ENCODE measurements at places on chromosomes 1 and 21.

DNA sequence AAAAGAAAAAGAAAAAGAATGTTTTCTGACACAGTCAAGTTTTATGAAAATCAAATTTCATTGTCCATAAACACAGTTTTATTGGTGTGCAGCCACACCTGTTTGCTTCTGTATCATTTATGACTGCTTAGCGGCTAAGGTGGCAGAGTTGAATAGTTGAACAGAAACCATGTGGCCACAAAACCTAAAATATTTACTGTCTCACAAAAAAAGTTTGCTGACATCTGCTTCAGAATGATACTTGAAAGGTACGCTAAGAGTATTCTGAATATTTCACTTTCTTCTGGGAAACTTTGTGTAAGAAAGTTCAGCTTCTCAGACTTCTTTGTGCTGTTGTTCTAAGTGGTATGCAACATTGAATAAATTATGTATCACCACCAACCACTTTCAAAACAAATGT lies 6.2 kb downstream of the KCNK1 start:
- DNase-seq: no peak

DNA sequence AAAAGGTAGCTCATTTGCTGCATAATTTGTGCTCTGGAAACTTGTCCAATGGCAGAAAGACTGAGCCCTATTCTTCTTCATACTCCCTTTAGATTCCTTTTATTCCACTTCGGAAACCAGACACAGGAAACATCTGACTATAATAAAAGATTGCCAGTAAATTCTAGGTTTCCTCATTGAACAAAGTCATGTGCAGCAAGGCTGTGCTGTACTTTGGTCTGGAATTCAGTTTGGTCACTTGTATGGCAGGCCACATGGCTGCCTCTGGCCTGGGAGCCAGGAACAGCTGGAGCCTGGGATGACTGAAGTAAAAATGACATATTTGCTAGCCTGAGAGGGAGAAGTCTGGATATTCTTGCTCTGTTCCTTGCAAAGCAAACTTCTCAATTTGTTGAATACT lies 79.6 kb downstream of the ST3GAL3 start:
- no peak for DNase-seq

DNA sequence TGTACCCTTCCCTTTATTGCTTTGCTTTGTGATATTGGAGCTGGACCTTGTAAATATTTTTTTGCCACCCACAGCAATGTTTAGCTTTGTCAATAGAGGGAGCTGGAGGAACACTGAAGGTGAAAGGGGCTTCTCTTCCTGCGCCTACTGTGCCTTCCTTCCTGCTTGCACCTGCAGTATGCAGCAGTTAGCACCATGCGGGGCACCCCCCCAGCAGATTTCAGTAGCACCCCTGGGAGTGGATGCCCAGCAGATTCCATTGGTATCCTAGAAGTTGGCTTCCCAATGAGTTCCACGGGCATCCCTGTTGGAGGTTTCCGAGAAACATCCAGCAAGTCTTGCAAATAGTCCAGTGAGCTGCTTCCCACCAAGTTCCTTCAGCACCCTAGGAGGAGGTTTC lies 25.6 kb downstream of the S100A10 start:
- DNase-seq: peak; percentile 75

DNA sequence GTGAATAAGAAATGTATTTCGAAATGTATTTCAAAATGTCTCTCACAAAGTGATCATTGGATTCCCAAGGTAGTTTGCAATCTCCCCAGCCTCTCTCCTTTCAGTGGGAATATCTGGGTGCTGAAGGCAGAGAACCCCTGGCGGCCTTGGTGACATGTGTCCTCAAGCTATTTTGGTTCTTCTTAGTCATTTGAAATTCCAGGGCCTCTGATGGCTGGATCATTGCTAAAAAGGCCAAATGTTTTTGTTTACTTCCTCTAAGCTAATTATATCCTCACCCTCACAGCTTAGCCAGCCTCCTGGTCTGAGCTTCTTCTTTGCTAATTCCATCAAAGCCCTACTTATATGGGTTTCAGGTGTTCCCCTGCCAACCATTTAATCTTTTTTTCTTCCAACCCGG lies 71.2 kb downstream of the LRRC40 start:
- no peak for DNase-seq

DNA sequence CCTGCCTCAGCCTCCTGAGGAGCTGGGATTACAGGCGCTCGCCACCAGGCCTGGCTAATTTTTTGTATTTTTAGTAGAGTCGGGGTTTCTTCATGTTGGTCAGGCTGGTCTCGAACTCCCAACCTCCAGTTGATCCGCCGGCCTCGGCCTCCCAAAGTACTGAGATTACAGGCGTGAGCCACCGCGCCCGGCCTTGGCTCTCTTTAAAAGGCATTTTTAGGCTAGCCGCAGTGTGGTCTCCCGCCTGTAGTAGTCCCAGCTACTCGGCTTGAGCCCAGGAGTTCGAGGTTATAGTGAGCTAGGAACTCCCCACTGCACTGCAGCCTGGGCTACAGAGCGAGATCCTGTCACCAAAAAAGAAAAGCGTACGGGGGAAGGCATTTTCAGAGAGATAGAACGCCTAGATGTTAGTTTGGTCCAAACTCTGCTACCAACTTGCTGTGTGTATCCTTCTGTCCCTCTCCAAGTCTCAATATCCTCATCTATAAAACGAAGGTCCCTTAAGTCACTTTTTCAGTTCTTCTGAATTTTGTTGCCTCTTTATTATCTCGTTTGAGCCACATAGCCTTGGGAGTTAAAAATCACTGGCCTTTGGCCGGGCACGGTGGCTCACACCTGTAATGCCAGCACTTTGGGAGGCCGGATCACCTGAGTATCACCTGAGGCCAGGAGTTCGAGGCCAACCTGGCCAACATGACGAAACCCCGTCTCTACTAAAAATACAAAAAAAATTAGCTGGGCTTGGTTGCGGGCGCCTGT lies 734 bp downstream of the MED18 start:
- no peak for DNase-seq

DNA sequence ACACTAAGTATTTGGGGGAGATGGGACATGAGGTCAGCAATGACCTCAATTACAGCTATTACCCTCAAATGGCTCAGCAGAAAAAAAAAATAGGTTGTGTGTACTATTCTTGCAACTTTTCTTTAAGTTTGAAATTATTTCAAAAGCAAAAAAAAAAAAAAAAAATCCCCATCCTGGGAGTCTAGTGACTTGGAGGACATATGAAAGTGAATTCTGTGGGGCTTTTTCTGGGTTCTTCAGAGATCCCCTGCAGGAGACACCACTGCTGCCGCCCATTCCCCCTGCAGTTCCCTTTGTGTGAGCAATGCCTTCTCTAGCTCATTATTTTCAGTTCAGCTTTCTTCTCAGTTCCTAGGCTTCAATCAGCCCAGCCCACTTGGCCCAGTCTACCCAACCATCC lies 16.7 kb downstream of the HSD11B1 start:
- DNase-seq: no peak

- DNase-seq: no peak
These were observed 817.9 kb downstream of the PLA2G4A start for GRCh38 chr1:187646536-187647107.

DNA sequence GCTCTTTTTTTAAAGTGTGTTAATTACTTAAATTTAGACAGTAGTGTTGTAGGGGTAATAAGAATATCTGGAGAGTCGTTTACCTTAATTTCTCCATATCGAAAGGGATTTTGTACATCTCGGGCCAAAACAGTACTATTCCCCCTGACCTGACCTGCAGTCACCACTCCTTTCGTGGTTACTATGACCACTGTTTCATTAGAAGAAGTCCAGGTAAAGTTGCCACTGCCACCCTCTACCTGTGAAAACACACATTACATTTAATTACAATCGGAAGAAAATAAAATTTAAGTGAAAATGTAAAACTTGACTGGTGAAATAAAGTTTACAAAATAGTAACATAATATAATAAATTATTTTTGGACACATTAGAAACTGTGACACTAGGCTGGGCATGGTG lies 37.2 kb downstream of the NUP210L start:
- no peak for DNase-seq

DNA sequence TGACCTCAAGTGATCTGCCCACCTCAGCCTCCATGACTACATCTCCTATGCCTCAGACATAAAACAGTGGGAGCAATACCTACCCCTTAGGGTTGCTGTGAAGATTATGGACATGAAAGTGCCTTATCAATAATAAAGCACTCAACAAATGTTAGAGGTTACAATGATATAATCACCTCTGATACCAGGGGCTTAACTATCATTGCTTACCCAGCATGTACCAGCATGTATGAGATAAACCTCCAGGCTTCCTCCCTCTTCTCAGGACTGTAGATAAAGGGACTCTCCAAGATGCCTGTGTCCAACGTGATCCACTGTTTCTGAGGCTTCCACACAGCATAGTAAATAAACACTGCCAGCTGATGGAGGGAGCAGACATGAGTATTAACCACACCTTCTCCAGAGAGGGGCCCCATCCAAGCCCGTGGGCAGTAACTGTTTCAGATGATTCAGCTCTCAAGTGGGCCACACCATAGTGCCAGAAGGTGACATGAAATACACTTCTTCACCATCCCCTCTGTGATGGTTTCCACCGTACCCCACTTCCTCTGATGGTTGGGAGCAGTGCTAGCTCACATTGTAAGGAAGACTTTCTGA lies 26.2 kb downstream of the RHBDL2 start:
- DNase-seq: no peak

DNA sequence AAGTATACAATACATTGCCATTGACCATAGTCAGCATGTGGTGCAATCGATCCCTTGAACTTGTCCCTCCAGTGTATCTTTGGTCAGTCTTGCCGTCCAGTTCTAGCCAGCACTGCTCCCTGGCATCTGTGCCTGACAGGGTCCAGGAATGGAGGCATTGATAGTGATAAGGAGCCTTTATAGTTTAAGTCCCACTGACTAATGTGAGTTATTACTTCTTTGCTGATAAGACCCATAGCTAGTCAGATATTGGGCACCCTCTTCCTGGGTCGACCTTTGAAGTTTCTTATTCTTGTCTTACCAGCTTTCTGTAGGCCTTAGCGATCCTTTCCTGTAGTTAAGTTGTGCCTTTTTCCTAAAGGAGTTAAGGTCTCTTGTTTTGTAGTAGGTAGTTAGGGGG lies 13.0 kb downstream of the UCK2 start:
- no peak for DNase-seq

GRCh38 chr1:62590255-62590969 lies 6.9 kb upstream of the ANGPTL3 start:
- no peak for DNase-seq

- no peak for DNase-seq
These were observed 2.9 kb downstream of the CLDN14 start for GRCh38 chr21:36477001-36477400.

- DNase-seq: peak; percentile 24
These were observed 92.9 kb downstream of the PIGK start for GRCh38 chr1:77126307-77126706.

GRCh38 chr1:237712082-237712481 lies 178.6 kb downstream of the ZP4 start:
- DNase-seq: no peak

GRCh38 chr1:14756589-14757285 lies 158.3 kb downstream of the KAZN start:
- DNase-seq: no peak

DNA sequence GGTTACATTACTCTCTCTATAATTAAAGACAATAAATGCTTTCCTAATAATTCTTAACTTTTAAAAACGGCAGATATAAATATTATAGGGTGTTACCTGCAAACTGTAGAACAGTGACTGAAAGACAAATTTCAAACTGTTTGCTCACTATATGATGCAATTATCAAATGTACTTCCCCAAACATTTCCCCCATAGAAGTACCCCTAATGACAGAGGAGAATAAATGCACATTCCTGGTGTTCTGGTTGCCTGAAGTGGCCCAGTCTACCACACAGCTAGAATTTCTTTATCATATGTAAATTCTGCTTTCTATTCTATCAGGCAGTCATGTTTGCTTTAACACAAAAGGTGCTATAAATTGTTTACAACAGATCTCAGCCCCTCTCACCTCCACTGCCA lies 70.4 kb downstream of the VAV3 start:
- DNase-seq: no peak

DNA sequence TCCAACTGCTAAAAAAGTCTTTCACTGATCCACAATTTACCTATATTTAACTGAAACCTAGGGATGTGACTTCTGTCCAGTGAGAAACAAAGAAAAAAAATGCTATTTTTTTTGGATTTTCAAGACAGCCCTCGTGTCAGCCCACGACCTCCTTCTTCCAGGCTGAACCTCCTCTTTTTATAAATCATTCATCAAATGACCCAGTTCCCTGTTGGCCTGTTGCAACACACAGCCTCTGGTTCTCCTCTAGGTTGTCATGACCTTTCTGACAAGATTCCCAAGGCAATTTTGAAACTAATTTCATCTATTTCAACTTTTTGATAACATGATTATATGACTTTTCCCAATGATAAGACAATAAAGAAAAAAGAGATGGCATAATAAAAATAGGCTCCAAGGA lies 74.6 kb downstream of the PGBD5 start:
- DNase-seq: no peak

GRCh38 chr21:15057285-15057684 lies 7.5 kb downstream of the NRIP1 start:
- no peak for DNase-seq

DNA sequence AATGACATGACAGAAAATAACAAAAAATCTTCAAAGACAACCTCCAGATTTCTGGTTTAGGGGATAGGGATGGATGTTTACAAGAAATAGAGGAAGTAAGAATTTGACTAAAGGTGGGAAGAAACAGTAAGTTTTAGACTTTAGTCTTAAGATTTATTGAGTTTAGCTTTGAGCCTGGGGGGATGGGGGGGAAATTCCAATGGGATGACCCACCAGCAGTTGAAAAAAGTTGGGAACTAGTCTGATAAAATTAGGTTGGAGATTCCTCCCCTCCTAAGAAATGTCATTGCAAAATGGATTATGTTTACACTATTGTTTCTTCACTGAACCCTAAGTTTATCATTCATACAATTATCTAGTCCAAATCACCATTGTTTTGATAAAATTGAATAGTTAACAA lies 28.4 kb downstream of the WDR26 start:
- no peak for DNase-seq

DNA sequence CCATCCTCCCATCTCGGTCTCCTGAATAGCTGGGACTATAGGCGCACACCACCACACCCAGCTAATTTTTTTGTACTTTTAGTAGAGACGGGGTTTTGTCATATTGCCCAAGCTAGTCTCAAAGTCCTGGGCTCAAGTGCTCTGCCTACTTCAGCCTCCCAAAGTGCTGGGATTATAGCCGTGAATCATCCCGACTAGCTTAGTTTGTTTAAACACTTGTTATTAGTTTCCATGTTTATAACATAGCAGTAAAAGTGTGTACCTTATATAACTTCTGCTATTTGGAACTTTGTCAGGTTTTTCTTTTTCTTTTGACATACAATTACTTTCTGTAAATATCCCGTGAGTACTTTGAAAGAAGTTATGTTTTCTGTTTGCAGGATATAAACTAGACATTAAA lies 60.6 kb upstream of the C1orf21 start:
- no peak for DNase-seq
